ENCODE measurements at places on chromosomes 1 and 21. TPM values are rescaled to one million over a fixed set of nuclear protein-coding genes. Genes with fewer than 3 reads are reported as not detected.
A peak's percentile ranks its signal among the peaks of the same experiment; 100 is the strongest.

The UBIAD1 gene
- 25.1 TPM for total RNA-seq

The GBP4 gene
- total RNA-seq, result 14.3 TPM

The CCDC30 gene
- total RNA-seq, result 2.3 TPM

- H3K4me3 ChIP-seq, result no peak overlapping the region
- DNase-seq, result no peak
- H3K27ac ChIP-seq, result no peak overlapping the region
- H3K27me3 ChIP-seq, result no peaks in the 10 kb centered on the region
Observed at GRCh38 chr1:209387969-209388329, 195.6 kb upstream of the CAMK1G start.

GRCh38 chr1:163069142-163069541 is at the start of gene RGS4:
Gene RGS4 (plus strand): TSS chr1:163069361. CDS start chr1:163069485, 124 bp downstream.
- no peak for DNase-seq
- H3K36me3 ChIP-seq, result no peaks in the 10 kb centered on the region
- H3K27ac ChIP-seq, result no peak within 1 kb of the TSS
- H3K4me1 ChIP-seq, result no peaks in the 10 kb centered on the region
- no peak within 1 kb of the TSS for H3K4me3 ChIP-seq

DNA sequence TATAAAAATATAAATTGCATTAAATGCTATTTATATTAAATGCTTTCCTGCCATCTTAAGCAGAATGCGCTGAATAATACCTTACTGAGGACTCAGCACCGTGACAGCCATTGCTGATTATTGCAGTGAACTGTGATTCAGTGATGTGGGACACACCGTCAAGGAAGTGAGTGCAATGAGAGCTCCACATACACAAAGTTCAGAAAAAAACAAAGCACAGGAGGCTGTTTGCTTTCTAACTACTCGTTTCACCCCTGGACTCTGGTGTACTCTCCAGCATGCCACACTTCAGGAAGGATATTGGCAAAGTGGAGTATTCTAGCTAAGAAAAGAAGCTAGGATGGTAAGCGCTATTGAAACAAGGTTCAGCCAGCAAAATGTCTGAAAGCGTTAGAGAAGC is 57.4 kb upstream of the CXADR start:
- H3K27me3 ChIP-seq, result peaks cover 5% of the 10 kb centered on the region
- H3K36me3 ChIP-seq, result no peaks in the 10 kb centered on the region
- H3K4me3 ChIP-seq, result no peak overlapping the region
- H3K4me1 ChIP-seq, result peaks cover 7% of the 10 kb centered on the region

DNA sequence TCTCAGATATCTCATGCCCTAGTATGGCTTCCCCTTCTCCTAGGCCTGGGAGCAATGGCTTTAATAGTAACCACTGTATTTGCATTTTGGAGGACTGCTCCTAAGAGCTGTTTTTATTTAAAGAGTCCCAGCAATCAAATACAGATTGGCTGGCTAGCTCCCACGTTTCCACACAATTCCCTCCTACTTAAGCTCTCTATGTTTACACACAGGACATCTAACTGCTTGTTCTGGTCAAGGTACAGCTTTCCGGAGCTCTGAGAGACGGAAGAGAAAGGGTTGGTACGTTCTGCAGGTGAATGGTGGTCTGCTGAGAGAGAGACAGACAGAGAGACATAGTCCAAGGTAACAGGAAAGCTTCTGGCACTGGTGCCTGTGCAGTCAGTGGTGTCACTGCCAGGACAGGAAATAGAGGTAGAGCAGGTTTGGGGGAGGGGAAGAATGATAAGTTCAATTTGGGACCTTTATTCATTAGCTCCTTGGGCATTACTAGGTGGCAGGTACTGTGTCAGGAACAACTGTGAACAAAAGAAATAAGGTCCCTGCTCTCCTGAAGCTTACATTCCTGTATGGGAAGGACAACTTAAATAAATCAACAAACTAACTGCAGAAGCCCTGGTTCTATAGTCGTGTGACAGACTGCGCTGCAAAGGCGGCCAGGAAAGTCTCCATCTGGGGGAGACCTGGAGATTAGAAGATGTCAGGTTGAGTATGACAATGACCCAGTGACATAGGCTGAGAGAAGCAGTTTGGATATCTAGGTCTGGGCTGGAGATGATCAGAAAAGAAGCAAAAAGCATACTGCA is 1.2 kb upstream of the SLC25A33 start:
- H3K4me1 ChIP-seq, result peaks cover 28% of the 10 kb centered on the region
- H3K4me3 ChIP-seq, result peak overlapping the region; percentile 54
- peaks cover 22% of the 10 kb centered on the region for H3K36me3 ChIP-seq
- DNase-seq, result no peak
- H3K27ac ChIP-seq, result peak overlapping the region; percentile 70
